NCI-H1436 treated with DMSO at 0.1 percent for 48 hours (cell line): ENCODE measurements at places on chromosomes 1 and 21.

- DNase-seq: no peak
Measured at GRCh38 chr1:116508984-116509980, 61.5 kb downstream of the CD58 start.

DNA sequence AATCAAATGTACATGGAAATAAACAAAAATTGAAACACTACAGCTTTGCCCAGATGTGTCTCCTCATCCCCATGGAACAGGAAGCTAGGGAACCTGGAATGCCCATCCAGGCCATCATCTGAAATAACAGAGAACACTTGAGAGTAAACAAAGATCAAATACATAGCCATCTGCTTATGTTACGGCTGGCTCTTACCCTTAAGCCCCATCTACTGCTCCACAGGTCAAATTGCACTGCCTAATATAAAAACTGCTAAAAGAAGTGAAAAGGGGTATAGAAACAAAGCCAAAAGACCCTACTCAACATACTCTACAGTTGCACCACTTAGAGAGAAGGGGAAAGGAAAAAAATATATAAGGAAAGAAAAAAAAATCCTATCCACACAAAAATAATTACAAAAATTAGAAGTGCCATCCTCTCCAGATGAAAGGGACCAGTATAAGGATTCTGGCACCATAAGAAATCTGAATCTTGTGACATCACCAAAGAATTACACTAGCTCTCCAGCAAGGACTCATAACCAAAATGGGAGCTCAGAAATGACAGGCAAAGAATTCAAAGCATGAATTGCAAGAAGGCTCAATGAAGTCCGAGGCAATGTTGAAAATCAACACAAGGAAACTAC lies 26.9 kb downstream of the OR6Y1 start:
- no peak for DNase-seq

DNA sequence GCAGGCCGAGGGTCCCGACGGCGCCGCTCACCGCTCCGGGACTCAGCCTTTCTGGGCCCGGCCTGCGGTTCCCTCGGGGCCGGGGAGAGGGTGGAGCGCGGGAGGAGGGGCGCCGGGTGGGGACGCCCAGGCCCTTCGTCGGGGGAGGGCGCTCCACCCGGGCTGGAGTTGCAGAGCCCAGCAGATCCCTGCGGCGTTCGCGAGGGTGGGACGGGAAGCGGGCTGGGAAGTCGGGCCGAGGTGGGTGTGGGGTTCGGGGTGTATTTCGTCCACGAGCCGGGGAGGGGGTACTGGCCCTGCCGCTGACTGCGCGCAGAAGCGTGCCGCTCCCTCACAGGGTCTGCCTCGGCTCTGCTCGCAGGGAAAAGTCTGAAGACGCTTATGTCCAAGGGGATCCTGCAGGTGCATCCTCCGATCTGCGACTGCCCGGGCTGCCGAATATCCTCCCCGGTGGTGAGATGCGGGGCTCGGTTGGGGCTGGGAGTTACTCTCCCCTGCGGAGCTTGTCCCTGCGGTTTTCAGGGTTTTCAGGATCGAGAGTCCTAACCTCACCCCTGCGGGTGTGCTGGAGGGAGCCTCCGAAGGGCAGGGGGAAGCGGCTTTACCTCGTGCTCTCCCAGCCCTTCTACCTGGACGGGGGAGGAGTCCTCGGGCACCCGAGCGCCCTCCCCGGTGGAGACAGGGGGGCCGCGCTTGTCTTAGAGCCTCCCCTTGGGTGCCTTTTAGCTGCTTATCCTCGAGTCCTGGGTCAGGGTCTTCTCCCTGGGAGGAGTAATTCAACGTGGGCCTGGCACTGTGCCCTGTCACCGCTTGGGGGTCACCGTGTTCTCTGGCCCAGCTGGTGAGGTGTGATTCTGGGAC lies 2.1 kb downstream of the SAMD11 start:
- DNase-seq: no peak

DNA sequence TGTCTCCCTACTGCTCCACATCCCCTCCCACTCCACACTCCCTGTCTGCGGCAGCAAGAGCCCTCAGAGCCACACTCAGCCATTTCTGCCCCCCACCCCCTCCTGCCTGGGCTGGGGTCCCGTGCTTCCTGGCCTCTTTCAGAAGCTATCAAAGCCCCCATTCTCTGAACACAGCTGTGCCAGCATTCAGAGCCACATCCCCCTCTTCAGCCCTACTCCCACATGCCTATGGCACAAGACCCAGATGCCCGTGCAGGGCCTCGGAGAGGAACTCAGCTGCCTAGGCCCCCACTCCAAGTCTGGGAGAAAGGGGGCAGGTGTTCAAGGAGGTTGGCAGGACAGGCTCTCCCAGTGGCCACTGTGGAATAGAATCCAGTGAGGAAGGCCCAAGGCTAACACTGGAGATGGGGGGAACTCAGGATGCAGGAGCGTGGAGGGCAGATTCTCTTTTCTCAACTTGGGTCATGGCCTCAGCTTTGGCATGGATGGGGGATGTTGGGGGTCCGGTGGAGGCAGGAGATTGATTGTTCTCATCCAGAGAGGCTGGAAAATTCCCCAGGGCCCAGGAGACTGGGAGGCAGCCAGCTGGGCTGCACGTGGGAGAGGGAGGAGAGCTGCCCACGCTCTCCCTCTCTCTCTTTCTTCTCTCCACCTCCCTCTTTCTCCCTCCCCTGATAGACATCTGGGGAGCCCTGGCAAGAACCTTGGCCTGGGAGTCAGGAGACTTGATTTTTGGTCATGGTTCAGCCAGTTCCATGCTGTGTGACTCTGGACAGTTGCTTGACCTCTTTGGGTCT lies 3.5 kb upstream of the BCAN start:
- no peak for DNase-seq

DNA sequence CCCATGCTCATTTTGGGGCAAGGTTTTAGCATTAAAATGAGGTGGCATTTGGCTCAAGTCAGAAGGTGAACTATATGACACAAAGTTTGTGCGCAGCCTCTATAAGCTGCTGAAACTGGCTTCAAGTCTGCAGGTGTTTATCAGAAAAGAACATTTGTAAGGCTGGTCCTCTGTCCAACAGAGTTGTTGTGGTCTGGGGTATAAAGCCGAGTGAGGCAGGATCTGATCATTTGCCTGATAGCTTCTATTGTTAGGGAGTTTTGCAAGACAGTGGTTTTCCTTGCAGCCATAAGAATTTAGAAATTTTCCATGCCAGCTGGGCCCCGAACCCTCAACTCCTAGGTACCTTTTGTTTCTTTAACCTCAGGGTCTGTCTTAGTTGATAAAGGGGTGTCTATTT lies 130.8 kb downstream of the PGBD5 start:
- DNase-seq: no peak

DNA sequence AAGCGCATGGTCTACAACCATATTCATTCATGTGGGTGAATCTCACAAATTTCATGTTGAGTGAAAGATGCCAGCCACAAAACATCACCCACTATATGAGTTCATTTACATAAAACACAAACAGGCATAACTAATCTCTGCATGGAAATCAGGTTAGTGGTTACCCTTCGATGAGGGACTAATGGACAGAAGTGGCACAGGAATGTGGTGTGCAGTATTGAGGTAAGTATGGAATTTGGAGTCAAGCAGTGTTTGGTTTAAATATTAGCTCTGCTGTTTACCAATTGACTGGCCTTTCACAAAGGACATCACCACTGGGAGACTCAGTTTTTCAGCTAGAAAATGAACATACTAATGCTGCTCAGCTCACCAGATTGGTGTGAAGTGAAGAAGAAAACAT lies 24.2 kb downstream of the CCDC185 start:
- DNase-seq: no peak

DNA sequence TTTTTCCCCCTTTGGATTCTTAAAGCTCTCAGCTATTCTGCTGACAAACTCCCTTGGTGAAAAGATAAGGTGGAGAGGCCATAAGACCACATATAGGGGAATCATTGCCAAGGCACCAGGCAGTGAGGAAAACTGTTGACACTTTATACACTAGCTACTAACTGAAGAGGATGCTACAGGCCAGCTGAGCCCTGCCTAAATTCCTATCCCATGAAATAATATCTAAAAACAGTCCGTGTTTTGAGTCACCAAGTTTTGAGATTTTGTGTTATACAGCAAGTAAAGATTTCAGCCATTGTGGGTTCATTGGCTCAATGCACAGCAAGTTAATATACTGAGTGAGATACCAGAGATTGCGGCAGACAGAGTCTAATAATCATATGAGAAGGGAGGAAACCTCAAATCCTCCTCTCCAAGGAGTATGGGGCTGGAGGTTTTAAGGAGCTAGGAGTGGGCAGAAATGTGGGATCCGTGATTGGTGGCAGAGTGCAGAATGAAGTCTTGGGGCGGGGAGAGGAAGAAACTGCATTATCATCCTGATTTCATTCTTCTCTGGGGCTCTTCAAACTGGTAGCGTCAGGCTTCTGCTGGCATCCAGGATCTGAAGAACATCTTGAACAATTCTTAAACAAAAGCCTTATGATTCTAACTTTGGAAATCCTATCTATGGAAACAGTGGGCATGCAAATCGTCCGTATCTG lies 9.2 kb downstream of the CLDN8 start:
- no peak for DNase-seq

- no peak for DNase-seq
Measured at GRCh38 chr1:150282558-150282958, 204 bp downstream of the CIART start.

- DNase-seq: no peak
Measured at GRCh38 chr1:115476616-115477015, 138.6 kb upstream of the NGF start.

DNA sequence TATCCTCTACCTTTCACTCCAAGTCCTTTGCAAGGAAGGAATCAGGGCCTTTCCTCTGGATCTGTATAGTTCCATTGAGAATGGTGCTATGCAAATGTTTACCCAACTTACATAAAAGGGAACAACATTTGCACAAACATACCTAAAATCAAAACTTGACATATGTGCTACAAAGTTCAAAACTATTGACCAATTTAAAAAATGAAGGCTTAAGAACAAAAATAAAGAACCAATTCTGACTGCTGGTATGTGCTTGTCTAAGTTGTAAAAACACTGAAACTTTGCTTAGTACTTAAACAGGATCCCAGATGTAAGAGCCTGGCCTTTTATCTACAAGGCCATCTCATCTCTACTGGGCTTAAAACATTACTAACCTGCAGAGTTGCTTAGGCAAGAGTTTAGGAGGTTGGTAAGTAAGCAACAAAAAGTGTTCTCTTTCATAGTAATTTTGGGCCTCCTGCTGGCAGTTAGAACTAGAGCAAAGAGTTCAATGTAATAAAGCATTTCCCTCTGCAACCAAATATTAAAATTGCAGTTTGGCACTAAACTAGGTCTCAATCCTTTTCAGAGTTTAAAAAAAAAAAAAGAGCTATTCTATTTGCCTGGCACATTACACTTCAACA lies 2.0 kb downstream of the SCMH1 start:
- no peak for DNase-seq

DNA sequence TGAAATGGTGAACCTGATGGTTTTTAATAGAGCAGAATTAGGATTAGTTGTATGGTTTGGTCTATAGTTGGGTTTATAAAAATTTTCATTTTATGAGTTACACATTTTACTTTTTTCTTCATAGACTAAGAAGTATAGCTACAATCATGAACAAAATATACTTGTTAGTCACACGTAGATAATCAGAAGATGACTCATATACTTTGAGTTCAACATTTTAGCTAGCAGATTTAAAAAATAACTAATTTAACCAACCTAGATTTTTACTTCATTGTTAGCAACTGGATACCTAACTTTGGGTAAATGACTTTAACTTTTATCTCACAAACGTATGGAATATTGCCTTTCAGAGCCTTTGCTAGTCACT lies 27.9 kb downstream of the MORC3 start:
- no peak for DNase-seq

DNA sequence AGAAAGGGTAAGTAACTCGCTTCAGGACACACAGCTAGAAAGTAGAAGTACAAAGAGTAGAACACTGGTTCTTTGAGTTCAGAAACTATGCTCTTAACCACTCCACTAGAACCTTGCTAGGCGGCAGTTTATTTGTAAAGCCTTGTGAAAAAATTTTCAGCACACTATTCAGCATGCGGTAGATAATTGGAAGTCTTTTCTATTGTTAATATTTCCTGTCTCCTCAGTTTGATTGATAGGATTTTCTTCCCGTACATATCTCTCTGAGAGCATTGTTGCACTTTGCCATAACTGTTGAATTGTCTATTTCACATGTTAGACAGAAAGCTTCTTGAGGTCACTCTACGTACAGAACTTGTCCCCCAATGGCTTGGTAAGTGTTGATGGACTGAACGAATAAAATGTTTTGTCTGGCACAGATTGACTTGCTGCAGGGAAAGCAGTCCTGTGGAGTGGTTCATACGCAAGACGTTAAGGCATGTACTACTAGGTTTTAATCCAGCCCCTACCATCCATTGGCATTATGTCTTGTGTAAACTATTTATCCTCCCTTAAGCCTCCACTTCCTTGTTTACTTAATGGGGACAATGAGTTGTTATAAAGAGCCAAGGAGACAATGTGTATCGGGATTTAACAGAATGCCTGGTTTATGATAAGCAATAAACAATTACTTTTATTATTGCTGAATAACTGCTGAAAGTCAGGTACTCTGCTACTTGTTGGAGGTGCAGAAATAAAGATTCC lies 35.8 kb downstream of the C1orf21 start:
- no peak for DNase-seq

DNA sequence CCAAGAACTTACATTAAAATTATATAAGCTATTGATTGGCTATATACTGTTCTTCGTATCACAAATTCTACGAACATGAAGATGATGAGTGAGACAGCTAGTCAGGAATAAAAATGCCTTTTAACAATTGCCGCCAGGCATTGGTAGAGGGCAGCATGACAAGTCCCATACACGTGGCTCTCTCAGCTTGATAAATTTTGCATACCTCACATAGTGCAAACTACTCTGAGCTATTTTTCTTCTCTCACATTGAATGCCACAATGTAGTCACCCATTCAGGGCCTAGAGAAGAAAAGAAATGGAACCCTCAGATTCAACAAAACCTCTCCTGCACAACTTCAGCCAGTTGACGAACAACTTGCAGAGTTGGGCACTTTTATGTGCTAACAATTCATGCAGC lies 27.0 kb upstream of the FMO2 start:
- no peak for DNase-seq

DNA sequence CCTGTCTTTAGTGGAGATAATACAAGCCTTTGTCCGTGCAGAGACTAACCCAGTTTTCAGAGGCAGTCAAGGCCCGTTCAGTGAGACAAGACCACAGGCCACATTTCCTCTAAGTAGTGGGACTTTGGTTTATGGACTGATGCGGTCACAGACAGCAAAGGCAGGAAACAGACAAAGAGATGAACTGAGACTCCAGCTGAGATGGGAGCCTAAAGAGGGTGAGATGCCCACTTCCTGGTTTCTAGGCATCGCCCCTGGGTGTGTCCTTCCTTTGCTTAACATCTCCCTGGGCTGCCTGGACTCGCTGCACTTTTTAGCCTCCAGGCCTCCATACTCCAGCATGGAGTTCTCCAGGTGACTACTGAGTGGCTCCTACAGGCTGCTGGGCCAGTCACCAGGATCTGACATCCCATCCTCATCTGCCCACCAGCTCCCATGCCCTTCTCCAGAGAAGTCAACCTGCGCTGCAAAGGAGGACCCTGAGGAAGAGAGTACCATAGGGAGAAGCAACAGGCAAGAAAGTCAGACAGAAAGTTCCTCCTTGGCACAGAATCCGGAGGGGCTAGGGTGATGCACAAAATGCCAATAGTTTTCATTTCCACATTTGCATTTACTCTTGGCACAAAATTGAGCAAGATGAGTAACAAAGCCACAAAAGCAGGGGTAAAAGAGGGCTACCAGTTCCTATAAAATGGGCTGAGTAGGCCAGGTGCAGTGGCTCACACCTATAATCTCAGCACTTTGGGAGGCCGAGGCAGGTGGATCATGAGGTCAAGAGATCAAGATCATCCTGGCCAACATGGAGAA lies 15.1 kb downstream of the THEMIS2 start:
- no peak for DNase-seq
